ENCODE measurements at places on chromosomes 7 and 10. TPM values are rescaled to one million over a fixed set of nuclear protein-coding genes. Genes with fewer than 3 reads are reported as not detected.

NODAL gene
- total RNA-seq, result not detected

CASTOR2 gene
- total RNA-seq, result 199 TPM

NEUROD6 gene
- total RNA-seq, result not detected

SLC26A4 gene
- total RNA-seq, result 0.20 TPM

OR6V1 gene
- total RNA-seq, result not detected

CCDC172 gene
- total RNA-seq, result not detected

DNA sequence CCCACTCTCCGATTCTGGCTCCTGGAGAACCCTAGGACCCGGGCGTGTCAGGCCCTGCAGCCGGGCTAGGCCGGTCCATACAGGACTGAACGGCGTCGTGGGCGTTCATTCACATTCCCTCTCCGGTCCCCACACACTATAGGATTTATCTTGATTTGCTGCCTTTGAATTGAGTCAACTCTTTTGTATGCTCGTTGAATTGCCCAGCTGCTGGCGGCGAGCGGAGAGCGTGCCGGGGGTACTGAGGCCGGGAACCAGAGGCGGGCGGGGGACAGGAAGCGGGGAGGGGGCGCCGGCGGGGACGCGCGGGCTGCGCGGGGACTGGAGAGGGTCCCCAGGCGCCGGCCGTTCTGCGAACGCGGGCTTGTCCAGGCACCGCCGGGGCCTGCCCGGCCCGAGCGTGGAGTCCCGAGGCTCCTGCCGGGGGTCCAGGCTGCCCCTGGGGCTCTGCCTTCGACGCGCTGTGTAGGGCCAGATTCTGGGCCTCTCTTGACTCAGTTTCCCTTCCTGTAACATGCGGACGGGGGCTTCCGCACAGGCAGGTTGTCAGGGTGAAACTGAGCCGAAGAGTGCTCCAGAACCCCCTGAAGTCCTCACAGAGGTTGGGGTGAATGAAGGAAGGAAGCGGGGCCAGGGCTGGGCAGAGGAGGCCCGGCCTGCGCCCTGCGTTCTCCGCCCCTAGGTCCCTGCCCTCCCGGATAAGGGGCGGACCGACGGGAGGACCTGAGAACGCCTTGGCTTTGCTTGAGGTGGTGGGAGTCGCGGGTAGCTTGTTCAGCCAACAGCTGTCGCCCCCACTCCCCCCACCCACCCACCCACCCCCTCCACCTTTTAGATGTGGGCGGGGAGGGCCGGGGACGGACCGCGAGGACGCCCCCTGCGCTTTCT lies 769 bp upstream of the ELFN1 start:
- no peak for DNase-seq

- DNase-seq, result no peak
Measured at GRCh38 chr7:19663816-19664462, 44.9 kb downstream of the POLR1F start.

GRCh38 chr10:79239275-79239779 lies 107.9 kb upstream of the PPIF start:
- peak; percentile 56 for DNase-seq

DNA sequence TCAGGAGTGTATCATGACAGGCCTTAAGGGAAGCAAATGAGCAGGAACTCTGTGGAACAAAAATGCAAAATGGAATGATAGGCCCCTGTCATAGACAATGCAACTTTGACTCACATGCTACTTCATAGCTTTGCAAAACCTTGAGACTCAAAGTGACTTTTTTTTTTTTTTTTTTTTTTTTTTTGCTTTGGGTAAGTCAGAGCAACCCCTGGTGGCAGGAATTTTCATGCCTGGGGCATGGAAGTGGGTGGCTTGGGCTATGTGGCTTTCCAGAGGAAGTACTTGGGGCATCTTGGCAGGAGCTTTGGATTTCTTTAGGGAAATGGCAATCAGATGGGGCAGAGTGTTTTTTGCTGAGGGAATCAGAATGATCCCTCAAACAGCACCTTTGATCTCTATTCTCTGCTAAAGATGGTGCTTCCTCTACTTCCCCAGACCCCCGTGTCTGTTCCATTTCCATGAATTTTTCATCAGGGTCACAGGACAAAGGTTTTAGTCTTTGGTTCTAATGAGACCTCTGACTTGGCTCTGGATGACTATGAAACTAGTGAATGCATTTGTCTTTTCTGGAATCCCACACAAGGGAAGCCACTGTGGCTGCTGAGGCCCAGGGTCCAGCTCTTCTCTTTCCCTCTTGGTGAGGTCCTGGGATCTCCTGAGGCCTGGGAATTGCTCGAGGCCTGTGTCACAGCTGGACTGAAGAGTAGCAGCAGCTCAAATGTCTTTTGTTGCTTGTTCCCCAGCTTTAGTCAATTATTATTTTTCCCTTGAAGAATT lies 62.8 kb downstream of the TACC2 start:
- no peak for DNase-seq

GRCh38 chr10:120689777-120690529 lies 161.2 kb upstream of the WDR11 start:
- DNase-seq, result no peak

DNA sequence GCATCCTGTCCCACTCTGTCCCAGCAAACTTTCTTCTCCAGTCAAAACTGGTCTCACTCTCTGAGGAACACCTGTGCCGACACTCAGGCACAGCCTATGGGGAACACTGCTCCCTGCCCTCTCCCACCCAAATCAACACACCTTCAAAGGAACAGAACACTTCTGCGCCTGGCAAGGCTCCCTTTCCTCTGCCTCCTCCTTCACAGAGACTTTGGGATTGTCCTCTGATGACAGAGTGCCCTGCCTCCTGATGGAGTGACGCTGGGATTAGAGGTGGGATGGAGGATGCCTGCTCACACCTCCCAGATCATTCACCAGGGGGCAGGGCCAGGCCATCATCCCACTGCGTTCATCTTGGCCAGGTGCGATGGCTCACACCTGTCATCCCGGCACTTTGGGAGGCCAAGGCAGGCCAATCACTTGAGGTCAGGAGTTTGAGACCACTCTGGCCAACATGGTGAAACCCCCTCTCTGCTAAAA lies 26.5 kb downstream of the KLF6 start:
- no peak for DNase-seq

GRCh38 chr10:14077430-14077829 lies 253.3 kb downstream of the FRMD4A start:
- no peak for DNase-seq

- DNase-seq, result no peak
Measured at GRCh38 chr10:43215758-43216455, 51.0 kb downstream of the RASGEF1A start.

GRCh38 chr7:47288060-47288459 lies 293.9 kb downstream of the TNS3 start:
- no peak for DNase-seq

DNA sequence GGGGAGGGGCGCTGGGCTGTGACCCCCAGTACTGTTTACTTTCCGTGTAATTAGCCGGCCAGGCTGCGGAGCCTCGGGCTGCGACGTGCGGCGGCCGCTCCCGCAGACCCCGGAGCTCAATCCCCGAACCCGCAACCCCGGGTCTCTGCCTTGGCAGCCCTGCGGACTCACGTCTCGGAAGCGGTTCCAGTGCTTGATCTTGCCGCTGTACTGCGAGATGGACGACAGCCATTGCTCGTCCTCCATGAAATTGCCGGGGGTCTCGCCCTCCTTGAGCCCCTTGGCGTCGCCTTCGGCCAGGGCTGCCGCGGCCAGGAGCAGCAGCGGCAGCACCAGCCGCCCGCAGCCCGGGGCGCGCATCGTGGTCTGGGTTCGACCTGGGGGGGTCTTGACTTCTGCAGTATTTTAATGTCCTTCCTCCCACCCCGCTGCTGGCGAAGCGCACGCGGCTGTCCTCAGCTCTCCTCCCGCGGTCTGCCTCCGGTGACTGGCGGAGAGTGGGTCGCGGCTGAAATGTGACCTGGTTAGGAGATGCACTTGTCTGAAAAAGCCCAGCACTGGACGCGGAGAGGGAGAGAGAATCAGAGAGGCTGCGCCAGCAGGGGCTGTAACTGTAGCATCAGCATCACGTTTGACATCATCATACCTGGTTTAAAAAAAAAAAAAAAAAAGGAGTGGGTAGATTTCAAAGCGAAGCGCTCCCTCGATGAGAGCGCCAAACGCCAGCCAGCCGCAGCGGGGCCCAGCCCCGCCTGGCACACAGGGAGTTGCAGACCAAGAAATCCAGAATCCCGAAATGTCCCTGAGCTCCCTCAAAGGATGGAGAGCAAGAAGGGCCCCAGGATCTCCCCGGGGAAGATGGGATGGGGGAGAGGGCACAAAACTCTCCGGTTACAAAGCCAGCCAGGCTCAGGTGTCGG lies at the start of gene SPOCK2:
TSS of gene SPOCK2 (minus strand) at position 583 of the 920 bp plus-strand sequence. CDS start at position 360, 223 bp downstream.
- no peak for DNase-seq

GRCh38 chr7:29292886-29293658 lies 98.5 kb downstream of the CHN2 start:
- DNase-seq, result no peak

GRCh38 chr10:11576092-11576809 lies 35.2 kb downstream of the USP6NL start:
- no peak for DNase-seq

GRCh38 chr10:43958071-43958432 lies 309.4 kb upstream of the ZNF32 start:
- DNase-seq, result no peak

DNA sequence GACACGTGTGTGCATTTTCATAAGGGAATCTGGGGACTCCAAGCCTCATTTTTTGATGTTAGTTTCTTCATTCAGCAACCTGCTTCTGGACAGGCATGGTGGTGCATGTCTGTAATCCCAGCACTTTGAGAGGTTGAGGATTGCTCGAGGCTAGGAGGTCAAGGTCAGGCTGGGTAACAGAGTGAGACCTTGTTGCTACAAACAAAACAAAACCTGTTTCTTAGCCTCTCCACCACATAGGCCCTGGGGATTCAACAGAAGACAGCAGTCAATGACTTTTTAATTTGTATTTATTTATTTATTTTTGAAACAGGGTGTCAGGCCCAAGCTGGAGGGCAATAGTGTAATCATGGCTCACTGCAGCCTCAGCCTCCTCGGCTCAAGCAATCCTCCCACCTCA lies 6.9 kb upstream of the CYTH3 start:
- no peak for DNase-seq

GRCh38 chr7:158590181-158590530 lies 2.5 kb upstream of the PTPRN2 start:
- no peak for DNase-seq
